ENCODE measurements at places on chromosomes 5 and 9.

DNA sequence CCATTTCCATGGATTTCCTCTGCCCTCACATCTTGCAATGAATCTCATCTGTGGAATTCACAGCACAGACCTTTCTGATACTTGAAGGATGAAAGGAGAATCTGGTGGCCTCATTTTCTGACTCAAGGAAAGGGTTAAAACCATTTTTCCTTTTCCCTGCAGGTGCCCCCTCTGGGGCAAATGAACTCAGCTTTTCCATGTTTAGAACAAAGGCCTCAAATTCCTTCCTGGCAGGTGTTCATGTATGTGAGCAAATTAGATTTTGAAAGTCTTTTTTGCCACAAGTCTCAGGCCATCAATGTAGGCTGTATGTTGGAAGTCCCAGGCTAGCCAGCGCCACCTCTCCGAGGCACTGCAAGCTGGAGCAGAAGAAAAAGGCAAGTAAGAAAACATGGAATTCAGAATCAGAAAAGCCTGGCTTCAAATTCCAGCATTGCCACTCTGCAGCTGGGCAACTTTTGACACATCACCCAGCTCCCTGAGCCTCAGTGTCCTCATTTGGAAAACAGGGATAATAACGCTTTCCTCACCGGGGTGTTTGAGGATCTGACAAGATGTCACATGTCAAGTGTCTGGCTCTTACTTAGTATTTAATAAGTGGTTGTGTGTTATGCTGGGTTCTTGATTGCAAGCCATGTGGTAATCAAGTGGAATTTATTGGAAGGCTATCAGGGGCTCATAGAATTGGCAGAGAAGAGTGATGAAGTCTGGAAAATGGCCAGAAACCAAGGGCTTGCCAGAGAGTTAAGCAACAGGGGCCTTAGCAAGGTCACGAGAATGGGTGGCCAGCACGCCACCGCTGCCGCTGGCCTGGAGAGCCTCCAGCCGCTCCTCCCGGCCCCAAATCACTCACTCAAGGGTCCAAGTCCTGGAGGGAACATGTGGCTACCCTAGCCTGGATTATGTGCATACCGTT, 48.4 kb upstream of the SMIM23 start:
- no peak for DNase-seq

- DNase-seq, result no peak
These were observed 23.8 kb upstream of the IQGAP2 start for GRCh38 chr5:76379316-76379715.

DNA sequence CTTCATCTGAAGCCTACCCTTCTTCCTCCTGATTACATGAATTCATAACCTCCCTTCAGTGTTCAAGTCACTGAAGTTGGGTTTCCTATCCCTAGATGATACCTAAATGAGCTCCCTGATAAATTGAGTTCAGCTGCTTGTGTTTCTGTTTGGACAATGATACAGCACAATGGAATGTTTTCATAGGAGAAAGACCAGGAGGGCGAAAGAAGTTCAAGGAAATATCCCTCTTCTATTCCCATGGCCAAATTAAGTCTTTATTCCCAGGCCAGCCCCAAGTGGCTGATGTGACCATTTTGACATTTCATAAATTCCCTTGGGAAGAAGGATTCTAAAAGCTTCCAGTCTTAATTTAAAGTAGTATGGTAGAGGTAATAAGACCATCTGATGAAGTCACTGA, 555.8 kb upstream of the CLINT1 start:
- DNase-seq, result no peak

GRCh38 chr5:34045996-34046395, 3.0 kb upstream of the C1QTNF3 start:
- DNase-seq, result no peak

GRCh38 chr5:1291611-1292080, 3.2 kb downstream of the TERT start:
- no peak for DNase-seq

DNA sequence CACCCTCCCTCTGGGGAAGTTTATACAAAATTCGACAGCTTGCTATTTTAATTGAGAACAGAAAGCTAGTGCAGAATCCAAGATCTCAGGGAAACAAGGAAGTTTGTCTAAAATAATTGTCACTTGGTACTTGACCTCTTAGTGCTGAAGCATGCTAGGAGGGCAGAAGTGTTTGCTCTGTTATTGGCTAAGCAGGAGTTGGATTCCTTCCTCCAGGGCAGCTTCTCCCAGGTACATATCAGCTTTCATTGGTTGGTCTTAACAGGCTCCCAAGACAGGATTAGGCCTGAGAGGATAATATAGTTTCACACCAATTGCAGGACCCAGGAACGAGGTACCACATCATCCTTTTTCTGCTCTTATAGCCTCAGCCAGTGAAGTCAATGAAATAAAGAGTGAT, 432.8 kb downstream of the IRX1 start:
- no peak for DNase-seq

GRCh38 chr9:93207860-93208734, 24.2 kb downstream of the WNK2 start:
- DNase-seq, result no peak

GRCh38 chr5:103902893-103903292, 340.3 kb upstream of the NUDT12 start:
- DNase-seq, result no peak
